ENCODE measurements at places on chromosomes 7 and 10.

DNA sequence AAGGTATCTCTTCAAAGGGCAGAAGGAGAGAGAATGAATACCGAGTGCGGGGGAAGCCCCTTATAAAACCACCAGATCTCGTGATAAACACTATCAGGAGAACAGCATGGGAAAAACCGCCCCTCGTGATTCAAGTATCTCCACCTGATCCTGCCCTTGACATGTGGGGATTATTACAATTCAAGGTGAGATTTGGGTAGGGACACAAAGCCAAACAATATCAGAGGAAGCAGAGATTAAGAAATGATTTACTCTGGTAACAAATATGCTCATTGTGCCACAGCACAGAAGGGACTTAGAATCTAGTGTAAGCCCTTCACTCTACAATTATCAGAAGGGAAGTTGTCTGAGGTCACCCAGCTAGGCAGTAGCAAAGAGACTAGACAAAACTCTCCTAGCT, 40.1 kb upstream of the ZNRF2 start:
- DNase-seq, result no peak

DNA sequence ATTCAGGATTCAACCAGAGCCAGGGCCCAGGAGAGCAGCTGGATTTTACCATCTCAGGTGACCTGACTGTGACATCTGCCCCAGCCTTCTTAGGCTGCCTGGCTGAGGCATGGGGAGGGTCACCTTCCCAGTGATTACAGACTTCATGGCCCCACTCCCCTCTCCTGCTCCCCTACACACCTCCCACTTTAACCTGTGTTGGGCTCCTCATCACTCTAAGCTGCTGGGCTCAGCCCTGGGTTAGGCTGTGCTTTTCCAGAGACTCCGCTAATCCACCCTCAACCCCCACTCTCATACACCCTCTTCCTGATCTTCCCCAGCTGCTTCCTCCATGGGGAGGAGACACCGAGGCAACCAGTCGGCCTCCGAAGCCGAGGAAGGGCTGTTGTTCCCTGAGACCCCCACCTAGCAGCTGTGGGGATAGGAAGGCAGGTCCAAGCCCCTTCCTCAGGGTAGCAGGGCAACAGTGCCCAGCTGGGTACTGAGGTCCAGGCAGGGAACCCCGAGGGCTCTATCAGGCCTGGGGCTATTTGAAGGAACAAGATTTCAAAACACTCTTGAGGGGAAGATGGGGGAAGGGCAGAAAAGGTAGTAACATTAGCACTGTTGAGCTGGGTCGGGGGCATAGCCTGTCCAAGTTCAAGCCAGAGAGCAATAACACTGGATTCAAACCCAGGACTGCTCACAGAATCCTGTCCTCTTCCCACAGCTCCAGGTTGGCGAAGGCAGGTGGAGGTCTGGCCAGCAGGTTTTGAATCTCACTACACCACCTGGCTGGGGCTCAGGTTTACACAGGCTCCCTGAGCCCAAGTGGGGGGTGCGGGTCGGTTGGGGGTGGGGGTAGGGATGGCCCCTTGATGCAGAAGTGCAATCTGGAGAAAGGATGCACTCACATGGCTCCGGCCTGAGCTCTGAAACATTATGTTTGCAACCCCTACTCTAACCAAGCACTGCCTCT, 1.8 kb downstream of the IMPDH1 start:
- no peak for DNase-seq

DNA sequence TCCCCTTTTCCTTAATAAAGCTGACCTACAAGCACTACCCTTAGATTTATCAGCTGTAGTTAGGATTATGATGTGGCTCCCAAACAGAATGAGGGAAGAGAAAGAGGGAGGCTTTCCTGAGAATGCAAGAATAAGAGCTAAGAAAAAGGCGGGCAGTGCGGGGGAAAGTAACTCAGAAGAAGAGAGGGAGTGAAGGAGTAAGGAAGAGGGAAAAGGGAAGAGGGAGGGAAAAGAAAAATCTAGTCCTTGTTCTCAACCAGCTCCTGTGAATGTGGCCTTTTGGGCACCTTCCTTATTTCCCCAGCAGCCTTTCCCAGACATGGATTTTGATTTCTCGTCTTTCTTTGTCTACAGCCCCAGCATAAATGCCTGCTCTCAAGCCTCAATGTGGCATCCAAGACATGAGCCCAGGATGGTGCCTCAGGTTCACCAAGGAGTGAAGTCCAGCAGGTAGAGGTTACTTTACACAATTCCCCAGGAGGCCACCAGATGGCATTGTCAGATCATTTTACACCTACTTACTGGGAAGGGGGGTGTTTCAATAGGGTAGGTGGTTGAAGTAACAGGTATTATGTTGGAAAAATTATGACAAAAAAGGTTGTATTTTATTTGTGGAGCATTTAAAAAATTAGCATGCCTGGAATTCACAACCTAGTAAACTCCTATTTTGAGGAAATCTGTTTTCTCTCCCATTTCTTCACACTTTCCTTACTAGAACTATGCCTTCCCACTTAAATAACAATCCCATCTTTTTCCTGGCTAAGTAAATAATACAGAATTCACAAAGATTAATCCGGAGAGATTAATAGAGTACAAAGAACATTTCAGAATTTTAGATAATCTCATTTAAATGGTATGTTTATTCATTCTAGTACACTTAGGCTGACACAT, 106.5 kb downstream of the HTR7 start:
- peak; percentile 47 for DNase-seq

GRCh38 chr7:81937091-81937490, 167.2 kb upstream of the HGF start:
- DNase-seq, result no peak

DNA sequence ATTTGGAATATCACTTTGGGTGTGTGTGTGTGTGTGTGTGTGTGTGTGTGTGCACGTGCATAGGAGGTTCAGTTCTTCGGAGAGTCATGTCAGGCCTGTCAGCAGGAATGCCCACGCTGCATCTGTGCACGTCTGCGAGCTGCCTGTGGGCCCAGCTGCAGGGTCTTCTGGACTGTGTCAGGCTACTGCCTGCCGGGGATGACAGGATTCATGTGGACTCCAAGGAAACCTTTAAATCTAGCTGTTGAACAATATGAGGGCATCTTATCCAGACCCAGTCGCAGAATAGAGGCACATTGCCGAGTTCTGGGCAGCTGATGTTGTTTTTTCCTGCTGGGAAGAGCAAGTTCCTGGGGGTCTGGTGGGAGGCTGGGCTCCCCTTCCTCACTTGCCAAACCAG, 19.0 kb downstream of the AQP1 start:
- DNase-seq, result no peak

- peak; percentile 39 for DNase-seq
Observed at GRCh38 chr10:30059209-30060107, at the start of gene JCAD. JCAD (minus strand) TSS chr10:30059586; CDS start chr10:30047812, 11,774 bp downstream.

DNA sequence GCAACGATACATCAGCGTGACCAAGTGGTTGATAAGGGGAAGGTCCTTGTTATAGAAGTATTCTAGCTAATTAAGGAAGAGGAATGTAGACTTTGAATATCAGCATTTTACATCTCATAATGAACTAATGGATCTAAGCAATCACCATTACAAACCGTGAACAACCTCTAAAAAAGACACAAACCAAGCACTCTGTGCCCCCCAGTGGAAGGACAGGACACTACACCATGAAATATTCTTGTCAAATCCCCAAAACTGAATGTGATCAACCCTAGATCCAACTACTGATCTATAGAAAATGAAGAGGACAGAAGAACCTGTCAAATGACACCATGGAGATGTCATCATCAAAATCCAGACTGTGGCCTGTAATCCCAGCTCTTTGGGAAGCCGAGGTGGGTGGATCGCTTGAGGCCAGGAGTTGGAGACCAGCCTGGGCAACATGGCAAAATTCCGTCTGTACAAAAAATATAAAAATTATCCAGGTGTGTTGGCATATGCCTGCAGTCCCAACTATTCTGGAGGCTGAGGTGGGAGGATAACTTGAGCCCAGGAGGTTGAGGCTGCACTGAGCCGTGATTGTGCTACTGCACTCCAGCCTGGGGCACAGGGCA, 111.3 kb upstream of the CARD11 start:
- DNase-seq, result peak; percentile 29

DNA sequence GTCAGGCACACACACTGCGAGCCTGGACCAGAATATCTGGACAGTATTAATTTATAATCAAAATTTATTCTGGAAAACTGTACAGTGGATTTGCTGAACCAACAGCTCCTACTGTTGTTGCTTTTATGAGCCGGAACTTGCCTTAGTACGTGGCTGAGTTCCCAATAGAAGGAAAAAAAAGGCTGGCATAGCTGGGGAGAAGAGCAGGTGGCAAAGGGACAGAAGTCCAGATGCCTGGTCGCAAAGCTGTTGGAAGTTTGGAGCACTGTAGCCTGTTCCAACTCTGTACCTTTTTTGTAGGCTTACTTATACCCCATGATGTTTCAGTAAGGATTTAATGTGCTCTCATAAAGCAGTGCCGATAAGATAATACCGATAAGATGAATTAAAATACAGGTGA, 333.8 kb downstream of the ABCA13 start:
- DNase-seq, result no peak

- DNase-seq, result no peak
Observed at GRCh38 chr10:35896001-35896400, 253.9 kb upstream of the FZD8 start.

GRCh38 chr10:101458869-101459268, 104.9 kb downstream of the BTRC start:
- no peak for DNase-seq

DNA sequence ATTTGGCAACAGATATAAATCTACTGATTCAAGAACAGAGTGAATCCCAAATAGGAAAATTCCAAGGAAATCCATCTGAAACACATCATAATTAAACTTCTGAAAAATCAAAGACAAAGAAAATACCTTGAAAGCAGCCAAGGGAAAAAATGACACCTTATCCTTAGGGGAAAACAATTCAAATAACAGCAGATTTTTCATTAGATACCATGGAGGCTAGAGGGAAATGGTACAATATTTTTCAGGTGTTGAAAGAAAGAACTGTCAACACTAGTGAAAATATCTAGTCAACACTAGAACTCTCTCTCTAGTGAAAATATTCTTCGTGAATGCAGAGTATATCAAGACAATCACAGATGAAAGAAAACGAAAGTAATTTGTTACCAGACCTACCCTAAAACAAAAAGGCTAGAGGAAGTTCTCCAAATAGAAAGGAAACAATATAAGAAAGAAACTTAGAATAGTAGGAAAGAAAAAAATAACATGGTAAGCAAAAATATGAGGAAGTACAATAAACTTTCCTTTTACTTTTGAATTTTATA, 5.7 kb upstream of the FAM241B start:
- DNase-seq, result no peak

DNA sequence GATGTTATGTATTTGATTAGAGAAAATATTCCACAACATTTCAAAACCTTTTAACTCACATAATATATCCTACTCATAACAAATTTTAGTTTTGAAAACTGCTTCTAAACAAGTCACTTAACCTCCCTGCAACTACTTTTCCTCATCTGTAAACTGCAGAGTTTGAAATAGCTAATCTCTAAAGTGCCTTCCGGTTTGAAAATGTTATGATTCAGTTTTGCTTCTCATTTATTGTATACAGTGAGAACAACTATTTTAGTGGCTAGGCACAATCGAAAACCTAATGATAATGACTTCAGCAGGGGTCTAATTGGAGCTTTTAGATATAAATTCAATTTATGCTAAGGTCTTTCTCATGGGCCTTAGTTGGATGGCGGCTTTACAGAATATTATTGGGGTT, 30.7 kb upstream of the TEX47 start:
- DNase-seq, result no peak

GRCh38 chr7:87497482-87497881, 22.0 kb upstream of the ABCB4 start:
- DNase-seq, result no peak

GRCh38 chr10:51291961-51292360, 217.7 kb downstream of the PRKG1 start:
- DNase-seq, result no peak

DNA sequence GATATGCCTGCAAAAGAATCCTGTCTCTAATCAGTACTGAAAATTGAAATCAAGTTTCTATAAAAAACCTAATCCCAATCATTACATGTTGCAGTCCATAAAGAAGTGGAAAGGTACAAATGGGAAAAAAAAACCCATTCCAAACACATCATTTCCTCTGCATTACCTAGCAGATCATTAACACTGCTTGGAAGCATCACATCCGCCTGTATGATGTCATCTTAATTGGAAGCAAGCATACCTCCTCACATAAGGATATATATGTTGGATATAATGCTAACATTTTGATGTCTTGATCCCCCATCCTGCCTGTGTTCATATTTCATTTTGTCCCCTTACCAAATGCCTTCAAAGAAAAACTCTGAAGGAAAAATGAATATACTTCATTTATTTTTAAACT, 241.3 kb upstream of the AOAH start:
- DNase-seq, result no peak

- DNase-seq, result no peak
Observed at GRCh38 chr7:81573932-81574331, 195.9 kb downstream of the HGF start.

- no peak for DNase-seq
Observed at GRCh38 chr7:137423321-137423720, 79.8 kb upstream of the PTN start.

GRCh38 chr10:26857991-26858706, 2.6 kb downstream of the ABI1 start:
- DNase-seq, result no peak

GRCh38 chr7:48118041-48118440, 29.0 kb downstream of the UPP1 start:
- no peak for DNase-seq

GRCh38 chr7:137017221-137017620, 148.8 kb downstream of the CHRM2 start:
- DNase-seq, result no peak

DNA sequence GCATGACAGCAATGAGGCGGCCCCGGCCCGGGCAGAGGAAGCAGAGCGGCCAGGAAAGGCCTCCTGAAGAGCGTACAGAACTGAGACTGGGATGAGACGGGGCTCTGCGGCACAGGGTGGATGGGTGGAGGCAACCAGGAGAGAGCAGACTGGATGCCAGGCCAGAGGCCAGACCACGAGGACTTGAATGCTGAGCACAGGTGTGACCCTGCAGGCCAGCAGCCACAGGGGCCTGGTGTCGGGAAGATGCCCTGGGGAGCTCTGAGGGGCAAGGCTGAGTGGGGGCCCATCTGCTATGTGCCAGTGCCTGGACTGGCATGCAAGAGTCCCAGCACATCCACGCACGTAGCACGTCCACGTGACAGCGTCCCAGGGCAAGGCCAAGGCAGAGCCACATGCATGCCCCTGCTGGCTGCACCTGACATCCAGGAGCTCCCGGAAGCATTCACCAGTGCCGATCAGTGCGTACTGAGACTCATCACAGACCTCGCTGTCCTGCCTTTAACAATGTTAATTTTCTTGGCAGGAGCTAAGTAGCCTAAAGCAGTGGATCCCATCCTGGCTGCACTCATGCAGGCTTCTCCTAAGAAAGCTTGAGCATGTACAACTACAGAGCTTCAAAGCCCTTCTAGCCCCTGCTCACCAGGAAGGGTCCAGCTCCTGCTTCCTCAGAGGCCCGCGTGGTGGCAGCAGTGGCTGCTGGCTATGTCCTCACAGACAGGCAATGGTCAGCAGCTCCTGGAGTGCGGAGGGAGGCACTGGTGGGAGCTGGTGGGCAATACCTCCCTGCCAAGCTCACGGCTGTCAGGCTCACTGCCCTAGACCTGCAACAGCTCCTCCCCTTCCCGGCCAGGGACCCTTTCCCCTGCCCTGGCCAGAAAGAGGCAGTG, 18.0 kb downstream of the GRID1 start:
- DNase-seq, result no peak

Measured in neuronal stem cell (in vitro differentiated cells).